ENCODE measurements at places on chromosomes 7 and 10.

GRCh38 chr7:116632384-116632783 lies 39.6 kb upstream of the MET start:
- DNase-seq, result no peak

DNA sequence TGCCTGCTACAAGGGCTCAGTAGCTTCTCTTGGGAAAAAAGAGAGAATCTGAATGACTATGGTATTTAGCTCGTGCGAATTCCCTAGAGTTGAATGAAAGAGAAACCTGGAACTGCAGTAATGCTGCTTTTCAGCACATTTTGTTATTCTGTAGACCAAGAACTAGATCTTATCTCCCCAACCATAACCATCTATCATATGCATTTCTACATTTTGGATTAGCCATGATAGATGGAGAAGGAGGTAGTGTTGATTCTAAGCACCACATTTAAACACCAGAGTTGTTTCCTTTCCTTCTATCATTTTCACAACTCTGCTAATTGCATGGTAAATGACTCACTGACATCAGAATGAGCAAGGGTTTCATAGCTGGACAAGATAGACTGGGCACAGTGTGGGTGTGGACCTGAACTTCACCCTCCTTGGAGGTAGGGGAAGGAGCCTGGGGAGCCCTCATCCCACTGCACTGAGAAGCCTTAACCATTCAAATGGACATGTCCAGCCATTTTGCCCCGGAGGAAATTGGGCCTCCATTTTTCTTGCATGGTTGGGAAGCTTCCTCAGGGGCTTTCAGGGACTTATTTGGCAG lies 55.3 kb upstream of the BMPER start:
- no peak for DNase-seq

GRCh38 chr7:50022991-50023390 lies 70.1 kb downstream of the ZPBP start:
- no peak for DNase-seq

GRCh38 chr7:66258409-66258808 lies 53.3 kb downstream of the TPST1 start:
- DNase-seq, result no peak

DNA sequence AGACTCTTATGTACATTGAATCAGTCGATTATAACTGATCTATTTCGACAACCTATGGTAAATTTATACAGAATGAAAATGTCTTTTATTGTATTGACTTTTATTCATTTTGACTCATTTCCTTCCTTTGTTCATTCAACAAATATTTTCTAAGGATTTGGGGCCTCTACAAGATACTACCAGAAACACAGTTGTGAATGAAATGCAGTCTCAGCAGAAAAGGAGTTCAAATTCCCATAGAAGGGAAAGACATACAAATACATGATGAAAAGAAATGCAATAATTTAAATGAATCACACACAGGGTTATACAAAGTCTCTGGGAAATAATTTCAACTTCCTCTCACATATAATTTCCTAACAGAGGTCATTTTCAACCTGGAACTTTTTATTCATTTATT lies 134.0 kb upstream of the SEMA3A start:
- DNase-seq, result no peak

- DNase-seq, result no peak
These were observed 18.9 kb downstream of the OTUD1 start for GRCh38 chr10:23457632-23458417.

DNA sequence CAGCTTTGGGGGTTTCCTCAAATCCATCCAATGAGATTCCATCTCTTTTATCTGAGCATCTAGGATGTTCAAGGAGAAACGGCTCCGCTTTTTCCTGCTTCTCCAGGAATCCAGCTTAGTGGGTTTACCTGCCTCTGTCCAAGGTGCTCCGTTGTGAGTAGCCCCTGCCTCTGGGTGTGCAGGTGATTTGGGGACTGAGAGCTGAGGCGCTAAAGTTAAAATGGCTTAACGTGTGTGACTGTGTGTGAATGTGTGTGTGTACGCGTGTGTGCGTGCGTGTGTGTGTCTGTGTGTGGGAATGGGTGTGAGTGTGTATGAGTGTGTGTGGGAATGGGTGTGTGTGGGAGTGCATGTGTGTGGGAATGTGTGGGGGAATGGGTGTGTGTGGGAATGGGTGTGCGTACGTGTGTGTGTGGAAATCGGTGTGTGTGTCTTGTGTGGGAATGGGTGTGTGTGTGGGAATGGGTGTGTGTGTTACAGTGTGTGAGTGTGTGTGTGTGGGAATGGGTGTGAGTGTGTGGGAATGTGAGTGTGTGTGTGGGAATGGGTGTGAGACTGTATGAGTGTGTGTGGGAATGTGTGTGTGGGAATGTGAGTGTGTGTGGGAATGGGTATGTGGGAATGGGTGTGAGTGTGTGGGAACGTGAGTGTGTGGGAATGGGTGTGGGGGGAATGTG lies 90.2 kb upstream of the INSIG1 start:
- no peak for DNase-seq

- no peak for DNase-seq
These were observed 13.4 kb downstream of the WDR86 start for GRCh38 chr7:151396328-151396970.

GRCh38 chr7:43884209-43884608 lies 14.9 kb upstream of the MRPS24 start:
- DNase-seq, result no peak

DNA sequence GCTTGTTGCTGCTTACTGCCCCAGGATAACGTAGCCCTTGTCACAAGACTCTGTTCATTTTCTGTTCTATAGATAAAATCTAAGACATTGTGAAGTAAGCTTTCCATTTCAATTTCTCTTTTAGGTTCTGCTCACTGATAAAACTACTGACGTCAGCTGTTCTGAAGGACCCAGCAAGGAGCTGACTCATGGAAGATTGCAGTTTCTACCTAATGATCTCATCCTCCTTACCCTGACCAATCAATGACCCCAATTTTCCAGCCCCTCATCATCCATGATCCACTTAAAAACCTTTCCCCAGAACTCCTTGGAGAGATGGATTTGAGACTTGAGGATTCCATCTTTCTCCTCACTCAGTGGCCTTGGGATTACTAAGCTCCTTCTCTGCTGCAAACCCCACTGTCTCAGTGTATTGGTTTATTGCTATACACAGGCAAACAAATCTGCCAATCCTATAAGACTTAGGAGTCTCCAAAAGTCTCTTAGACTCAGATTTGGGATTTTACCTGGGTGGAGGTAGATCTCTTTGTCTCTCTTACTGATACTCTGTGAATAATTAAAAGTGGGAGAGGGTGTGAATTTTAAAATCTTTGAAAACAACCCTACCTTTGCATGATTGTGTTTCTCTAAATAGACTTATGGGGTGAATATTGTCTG lies 109.2 kb upstream of the TRIM24 start:
- DNase-seq, result no peak

DNA sequence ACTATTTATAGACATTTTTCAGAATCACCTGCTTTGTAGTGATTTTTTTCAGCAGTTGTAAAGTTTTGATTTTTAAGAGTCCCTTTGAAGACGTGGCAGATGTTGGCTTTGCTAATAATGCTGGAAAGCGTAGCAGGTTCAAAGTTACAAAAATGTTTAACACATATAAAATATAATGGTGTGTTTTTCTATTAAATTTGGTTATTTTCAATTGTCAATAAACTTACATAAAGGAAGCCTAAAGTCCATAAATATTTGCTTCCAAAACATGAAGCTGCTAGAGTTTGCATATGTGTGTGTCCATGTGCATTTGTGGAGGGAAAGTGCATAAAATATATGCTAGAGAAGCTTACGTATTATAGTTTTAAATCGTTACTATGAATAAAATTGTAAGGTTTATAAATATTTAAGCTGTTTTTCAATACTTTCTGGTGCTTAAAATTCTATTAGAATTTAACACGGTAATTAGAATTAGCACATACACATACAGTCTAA lies 3.7 kb downstream of the MEOX2 start:
- no peak for DNase-seq

DNA sequence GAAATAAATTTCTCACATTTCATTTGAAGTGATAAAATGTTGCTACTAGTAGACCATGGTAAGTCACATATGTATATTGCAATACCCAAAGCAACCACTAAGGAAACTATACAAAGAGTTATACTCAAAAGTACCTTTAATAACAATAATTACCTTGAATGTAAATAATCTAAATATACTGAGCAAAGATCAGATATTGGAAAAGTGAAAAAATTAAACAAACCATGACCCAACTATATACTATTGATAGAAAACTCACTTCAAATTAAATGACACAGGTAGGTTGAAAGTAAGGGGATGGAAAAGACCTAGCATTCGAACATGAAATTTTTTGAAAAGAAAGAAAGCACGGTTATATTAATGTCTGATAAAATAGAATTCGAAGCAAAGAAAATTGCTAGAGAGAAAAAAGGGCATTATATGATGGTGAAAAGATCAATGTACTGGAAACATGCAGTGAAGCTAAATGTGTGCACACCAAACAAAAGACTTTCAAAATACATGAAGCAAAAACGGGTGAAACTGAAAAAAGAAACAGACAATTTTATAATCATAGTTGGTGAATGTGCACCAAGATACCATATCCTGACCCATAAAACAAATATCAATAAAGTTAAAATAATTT lies 29.1 kb downstream of the TFPI2 start:
- DNase-seq, result no peak

DNA sequence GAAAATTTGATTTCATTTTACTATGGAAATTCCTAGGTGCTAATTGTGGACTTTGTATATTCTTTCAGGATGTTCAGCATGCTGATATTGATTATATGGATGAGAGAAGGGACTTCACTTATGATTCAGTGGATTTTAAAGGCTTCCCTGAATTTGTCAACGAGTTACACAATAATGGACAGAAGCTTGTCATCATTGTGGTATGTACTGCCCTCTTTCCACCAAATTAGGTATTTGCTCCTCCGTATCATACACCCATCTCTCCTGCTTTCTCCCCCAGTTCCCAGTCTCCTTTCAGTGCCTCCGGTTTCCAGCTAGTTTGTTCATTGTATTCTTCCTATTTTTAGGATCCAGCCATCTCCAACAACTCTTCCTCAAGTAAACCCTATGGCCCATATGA lies 34.6 kb downstream of the MGAM start:
- no peak for DNase-seq

DNA sequence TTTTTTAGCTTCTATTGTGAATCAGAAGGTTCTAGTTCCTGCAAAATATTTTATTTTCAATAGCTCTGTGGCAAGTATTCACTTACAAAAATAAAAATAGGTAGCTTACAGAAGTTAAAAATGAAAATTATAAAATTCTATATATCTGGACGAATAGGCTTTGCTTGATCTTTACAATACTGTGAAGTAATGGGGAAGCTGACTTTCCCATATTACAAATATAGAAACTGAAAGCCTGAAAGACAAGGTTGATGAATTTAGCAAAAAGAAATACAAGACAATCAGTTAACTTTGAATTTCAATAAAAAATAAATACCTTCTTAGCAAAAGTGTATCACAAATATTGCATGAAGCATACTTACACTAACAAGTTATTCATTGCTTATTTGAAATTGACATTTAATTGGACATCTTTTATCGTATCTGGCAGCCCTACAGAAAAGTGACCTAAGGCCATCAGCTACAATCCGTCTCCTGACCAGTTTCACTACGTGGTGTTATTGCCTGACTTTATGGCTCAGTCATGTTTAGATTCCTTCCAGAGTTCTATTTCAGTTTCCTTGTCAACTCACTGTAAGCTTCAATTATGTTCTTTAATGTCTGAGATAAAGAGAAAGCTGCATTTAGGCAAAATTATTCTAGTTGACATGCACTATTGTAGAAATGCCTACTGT lies 310.5 kb upstream of the HGF start:
- no peak for DNase-seq

GRCh38 chr10:130715686-130716670 lies 579.8 kb downstream of the GLRX3 start:
- DNase-seq, result no peak

GRCh38 chr10:76218035-76218434 lies 786.6 kb downstream of the LRMDA start:
- DNase-seq, result no peak

DNA sequence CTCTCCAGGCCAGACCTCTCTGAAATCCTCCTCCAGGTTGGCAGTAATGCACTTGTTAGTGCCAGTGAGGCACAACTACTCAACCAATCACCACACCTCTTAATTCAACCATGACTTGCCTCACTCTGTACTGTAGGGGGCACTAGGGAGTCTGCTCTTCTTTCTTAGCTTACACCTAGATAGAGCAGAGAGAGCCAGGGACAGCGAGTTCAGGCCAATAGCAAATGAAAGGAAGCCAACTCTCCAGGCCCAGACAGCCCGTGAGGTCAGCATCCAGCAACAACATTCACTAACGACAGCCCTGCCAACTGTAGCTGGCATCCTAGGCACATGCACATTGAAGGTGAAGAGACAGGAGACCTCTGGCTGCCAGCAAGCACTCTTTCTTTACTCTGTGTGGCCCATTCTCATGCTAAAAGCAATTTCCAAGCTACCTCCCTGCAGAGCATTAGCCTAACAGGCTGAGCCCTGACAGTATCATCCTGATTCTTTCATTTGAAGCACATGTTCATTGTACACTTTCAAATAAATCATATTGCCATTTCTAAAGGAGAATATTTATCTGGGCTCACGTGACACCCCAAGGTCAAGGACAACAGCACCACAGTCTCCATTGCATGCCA lies 136.3 kb downstream of the DPY19L1 start:
- no peak for DNase-seq

DNA sequence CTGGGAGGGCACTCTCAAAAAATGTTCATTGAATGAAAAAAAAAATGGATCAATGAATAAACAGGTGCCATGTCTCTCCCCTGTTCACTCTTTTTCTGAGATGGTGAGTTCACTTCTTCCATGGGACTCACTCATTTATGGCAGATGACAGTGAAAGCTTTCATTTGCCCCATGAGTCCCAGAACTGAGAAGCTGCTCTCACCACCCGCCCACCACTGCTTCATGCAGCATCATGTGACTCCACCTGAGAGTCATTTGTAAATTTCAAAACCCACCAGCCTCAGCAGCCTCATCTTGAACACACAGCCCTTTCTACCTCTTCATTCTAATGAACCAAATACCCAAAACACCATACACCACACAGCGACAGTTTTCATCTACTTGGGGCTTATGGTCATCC lies 64.9 kb downstream of the SCRN1 start:
- DNase-seq, result no peak

- DNase-seq, result no peak
These were observed 10.0 kb upstream of the CHCHD1 start for GRCh38 chr10:73771722-73772280.

- no peak for DNase-seq
These were observed 70.3 kb downstream of the WDR37 start for GRCh38 chr10:1126461-1126860.

All from stimulated activated CD4-positive, alpha-beta T cell treated with anti-CD3 and anti-CD28 coated beads, Interleukin-2, amount 100 ng/mL, for 24 hours (primary cell).